Activated CD4-positive, alpha-beta memory T cell treated with anti-CD3 and anti-CD28 coated beads, Interleukin-2, amount 10 ng/mL, durations not matched to agents 7 days and 5 days (primary cell): ENCODE measurements at places on chromosomes 2 and 18. TPM values are rescaled to one million over a fixed set of nuclear protein-coding genes. Genes with fewer than 3 reads are reported as not detected.

The OTOS gene
- total RNA-seq: not detected

DNA sequence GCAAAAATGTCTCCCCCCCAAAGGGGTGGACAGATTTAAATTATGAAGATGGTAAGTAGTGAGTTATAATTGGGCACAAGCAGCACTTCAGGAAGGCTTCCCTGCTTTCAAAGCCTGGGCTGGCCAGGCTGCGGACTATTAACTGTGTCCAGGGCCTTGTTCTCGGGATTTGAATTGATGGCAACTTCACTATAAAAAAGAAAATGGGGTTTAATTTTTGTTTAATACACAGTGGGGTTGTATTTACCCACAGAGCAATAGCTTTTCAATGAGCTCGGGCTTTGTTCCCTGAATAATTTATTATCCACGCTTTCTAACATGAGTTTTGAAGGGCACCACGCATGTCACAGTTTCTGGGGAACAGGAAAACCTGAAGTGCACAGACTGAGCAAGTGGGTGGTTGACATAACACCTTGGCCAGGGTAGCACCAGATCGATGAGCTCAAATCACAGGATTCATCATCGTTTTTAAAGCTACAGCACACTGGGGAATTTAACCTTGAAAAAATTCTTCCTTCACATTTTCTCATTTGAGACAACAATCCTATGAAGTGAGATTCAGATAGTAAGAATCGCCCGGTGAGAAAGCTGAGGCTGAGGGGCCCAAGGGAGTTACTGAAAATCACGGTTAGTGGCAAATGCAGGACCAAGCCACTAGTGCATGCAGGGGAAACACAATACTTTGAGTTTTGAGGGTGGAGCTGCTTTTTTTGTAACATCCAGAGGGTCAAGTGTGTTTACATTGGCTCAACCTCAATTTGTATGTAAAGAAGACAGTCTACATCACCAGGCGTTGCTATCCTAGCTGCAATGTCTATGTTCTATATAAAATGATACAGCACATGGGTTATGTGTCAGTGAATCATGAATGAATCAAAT is 28.9 kb upstream of the LMAN1 start:
- no peak for DNase-seq

DNA sequence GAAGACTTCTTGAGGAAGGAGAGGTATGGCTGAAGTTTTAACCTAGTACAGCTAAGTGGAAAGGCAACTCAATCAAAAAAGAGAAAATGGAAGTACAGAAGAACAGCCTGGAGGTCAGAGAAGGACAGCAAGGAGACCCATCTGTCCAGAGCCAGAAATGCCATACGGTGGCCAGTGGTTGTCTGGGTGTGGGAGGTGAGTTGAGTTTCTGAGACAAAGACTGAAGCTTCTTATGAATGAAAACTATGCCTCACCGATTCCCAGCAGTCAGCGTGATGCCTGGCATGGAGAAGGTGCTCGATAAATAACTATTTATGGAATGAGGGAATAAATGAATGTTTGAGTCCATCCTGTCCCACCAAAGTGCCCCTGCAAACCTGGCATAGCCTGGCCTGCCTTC is 98.8 kb downstream of the MRO start:
- DNase-seq: no peak

DNA sequence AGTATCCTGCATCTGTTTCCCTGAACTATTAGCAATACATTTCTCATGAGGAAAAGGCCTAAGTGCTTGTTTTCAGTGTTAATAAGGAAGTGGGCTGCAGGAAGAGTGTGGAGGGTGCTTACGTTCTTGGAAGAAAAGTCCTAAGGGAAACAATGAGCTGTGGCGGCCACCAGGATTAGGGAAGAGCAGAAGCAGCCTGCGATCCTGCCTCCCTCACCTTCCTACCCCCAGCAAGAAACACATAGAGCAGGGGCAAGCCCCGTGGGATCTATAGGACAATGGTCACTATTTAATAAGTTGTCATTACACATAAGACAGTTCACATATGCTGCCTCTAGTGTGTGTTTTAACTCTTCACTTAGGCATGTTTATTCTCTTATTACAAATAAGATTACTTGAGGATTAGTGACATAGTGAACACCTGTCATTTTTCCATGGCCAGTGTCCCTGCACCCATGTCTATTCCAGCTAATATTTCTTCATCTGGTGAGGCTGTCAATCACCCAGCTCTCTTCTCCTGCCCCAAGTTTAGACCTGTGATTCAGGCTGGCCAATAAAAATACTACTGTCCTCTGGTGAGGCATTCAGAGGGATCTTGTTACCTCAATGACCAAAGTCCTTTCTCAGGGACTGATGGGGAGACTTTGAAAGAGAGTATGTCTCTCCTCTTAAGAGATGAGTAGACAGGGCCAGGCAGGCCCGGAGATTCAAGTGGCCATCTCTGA is 510.9 kb upstream of the CELF4 start:
- DNase-seq: no peak

GRCh38 chr2:105809723-105810122 is 65.0 kb downstream of the NCK2 start:
- no peak for DNase-seq

DNA sequence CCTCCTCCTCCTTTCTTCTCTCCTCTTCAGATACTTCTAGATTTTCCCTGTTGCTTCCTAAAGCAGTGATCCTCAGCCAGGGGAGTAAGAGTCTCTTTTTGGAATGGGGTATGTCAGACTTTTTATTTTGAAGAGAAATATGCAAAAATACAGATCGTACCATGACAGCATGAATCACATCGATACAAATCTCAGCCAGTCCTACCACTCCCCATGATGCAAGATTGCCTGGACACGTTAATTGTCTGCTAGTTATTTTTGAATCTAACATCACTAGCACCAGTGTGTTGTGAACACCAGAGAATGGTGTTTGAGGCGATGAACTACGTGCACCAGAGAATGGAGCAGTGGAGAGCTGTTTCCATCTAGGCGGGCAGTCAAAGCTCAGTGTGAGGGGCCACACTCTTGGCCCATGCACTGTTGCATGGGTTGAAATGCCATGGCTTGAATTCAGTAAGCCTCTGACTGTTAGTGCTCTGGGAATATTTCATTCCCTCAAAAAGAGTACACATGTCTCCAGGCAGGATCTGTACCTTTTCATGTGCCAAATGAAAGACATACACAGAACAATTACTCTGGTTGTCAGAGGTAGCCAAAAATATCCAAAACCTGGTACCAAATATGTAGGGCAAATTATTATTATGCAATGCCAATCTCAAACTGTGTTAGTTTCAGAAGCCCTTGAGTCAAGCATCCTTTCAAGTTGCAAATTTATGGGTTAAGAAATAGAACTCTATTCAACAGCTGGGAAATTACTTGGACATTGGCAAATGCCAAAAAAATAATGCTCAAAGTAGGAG is 46.3 kb upstream of the RALBP1 start:
- no peak for DNase-seq

The TMEM37 gene
- not detected for total RNA-seq

DNA sequence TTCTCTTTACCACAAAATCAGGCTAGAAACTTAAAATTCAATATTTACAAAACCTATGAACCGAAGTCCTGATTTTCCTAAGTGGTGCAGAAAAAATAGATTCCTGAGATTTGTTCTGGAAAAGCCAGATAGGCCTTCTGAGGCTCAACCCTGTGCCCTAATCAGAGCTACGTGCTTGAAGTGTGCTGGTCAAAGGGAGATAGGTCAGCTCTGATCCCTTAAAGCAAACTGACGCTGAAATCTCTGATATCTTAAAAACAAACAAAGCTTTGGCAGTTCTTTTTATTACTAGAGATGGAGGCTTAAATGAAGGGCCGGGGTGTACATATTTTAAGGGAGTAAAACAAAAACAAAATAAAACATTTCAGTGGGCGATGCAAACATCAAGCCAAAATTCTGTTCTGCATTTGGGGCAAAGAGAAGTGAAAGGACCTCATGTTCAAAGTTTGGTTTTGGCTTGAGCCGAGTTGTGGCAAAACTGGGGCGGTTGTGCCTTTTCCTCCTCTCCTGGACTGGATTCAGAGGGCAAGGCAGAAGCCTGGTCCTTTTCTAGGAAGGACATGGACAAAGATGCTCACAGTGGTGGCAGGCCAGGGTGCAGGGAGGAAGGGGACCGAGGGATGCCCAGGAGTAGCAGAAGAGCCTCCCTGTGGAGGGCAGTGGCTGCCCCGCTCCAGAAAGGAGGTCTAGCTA is 295.0 kb downstream of the CDCA7 start:
- DNase-seq: no peak

DNA sequence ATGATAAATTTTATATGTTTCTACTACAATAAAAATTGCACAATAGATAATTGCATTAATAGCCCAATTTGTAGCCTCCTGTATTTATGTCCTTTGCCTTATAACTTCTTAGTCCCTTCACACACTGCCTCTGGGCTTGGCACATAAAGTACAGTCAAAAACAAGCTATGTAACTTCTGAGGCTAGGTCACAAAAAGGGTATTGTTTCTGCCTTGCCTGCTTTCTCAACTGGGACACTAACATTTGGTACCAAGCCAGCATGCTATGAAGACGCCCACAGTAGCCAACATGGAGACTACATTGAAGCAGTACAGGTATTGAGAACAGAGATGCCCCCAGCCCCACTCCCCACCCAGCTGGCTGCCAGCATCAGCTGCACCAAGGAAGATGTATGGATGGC is 5.4 kb upstream of the SLC3A1 start:
- DNase-seq: no peak

The SEPTIN10 gene
- total RNA-seq: 4.1 TPM

The ALPG gene
- not detected for total RNA-seq

The MARCO gene
- not detected for total RNA-seq

- DNase-seq: no peak
Observed at GRCh38 chr2:189022492-189022891, 48.3 kb downstream of the COL3A1 start.

The BBS5 gene
- total RNA-seq: 1.1 TPM

The PAX8 gene
- total RNA-seq: 1.7 TPM

The ZNF521 gene
- not detected for total RNA-seq

- DNase-seq: no peak
Observed at GRCh38 chr2:227510620-227510958, 38.6 kb downstream of the AGFG1 start.

The MATN3 gene
- total RNA-seq: not detected

GRCh38 chr18:55515214-55515613 is 72.8 kb downstream of the TCF4 start:
- no peak for DNase-seq

DNA sequence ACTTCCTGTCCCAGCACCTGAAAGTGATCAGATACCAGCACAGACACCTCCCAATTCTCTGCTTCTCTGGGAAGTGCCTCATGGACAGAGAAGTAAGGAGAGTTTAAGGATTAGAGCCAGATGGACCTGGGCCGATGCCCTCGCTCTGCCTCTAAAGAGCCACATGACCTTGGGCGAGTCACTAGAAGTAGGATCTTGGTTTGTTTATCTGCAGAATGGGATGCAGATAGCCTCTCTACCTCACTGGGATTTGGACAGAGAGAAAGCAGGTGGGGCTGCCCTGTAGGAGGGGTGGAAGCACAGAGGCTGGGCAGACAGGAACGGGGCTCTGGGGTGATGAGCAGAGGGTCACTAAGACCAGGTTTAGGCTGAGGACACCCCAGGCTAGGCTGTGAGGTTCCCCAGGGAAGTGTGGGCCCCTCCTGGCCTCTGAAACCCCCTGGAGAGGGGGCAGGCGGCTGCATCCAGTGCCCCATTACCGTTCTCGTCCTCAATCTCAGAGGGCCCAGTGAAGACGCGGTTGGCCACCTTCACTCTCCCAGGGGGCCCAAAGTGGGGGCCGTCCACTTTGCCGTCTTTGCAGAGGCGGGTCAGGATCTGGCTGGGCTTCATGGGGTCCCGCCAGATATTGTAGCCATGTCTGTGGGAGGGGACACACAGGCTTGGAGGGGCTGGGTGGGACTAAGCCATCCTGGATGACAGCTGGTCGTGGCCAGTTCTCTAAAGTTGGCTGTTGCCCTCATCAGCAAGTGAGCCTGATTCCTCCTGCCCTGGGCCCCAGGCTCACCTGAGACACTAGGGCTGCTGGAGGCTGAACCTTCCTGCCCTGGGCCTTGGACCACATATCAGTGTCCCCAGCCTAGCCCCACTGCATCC is 13.3 kb downstream of the OTOF start:
- DNase-seq: no peak

DNA sequence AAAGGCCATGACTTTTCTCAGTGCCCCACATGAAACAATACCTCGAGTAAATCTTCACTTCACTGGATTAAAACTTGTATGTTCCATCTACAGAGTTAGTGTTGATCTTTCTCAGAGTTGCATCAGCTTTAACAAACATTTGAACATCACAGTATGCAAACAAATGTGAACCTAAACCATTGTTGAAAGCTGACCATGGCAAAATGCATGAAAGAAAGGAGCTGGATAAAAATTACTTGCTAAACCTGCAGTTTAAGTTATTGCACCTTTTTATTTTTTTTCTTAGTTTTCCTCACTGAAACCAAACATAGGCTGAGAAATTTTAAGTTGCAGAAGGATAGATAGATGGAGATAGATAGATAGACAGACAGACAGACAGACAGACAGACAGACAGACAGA is 107.2 kb upstream of the UGP2 start:
- no peak for DNase-seq

GRCh38 chr2:186129767-186130581 is 356.1 kb upstream of the ZC3H15 start:
- no peak for DNase-seq

GRCh38 chr2:191234376-191234775 is 10.8 kb upstream of the MYO1B start:
- no peak for DNase-seq

DNA sequence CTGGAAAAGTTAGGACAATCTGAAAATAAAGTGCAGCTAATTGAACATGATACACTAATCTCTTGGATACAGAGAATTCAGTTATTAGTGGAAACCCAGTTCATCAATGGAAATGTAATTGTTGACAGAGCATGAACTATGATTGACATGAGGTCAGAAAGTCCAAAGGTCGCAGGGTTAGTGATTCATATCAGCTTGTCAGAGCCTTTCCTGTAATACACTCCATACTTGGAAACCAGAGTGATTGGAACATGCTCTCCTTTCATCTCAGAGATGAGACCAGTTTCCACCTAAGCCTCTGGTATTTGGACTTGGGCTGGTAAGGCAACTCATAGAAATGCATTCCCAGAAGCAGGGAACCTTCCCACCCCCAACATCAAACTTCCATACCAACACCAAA is 8.5 kb upstream of the NCKAP5 start:
- DNase-seq: no peak

- no peak for DNase-seq
Observed at GRCh38 chr18:43661570-43661969, 384.3 kb upstream of the SYT4 start.

The KYNU gene
- not detected for total RNA-seq

DNA sequence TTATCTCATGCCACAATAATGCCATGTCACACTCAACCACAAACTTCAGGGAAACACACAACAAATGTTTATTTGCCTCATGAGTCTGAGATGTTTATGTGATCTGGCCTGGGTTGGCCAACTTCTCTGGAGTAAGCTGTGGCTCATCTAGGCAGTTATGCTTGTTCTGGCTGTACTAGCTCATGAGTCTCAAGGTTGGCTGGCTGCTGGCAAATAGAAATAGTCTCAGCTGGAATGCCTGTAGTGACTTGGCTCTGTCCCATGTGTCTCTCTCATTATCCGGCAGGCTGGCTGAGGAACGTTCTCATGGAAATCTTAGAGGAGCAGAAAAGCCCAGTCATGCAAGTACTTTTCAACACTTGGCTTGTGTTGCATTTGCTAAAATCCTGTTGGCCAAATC is 234.9 kb upstream of the CDH2 start:
- DNase-seq: no peak
